ENCODE measurements at places on chromosomes 12 and 14.

DNA sequence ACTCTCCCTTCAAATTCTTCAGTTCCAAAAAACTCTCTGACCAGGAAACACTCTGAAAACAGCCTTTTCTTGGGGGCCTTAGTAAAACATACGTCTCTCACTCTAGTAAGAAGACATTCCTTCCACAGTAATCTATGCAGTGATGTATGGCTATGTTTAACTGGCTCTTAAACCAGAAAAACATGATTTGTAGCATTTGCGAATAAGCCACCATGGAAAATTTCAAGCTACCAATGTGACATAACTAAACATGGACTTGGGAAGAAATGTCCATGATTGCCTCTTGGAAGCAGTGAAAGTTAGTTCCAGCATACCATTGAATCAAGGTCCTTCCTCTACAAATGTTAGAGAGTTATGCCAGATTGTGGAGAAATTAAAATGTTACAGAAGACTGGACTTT lies 121.5 kb upstream of the ATF7IP start:
- DNase-seq: no peak

DNA sequence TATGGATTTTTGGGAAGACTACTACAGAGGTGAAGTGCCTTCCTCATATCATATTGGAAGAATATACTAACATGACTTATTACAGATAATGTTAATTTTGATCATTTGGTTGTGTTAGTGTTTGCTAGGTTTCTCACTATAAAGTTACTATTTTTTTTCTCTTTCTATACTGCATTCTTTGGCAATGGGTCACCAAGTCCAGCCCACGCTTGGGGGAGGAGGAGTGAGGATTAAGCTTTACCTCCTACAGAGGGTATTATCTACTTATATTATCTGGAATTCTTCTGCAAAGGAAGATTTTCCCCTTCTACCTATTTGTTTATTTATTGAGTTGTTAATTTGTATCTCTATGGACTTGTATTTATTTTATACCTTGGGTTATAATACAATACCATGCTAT lies 31.5 kb downstream of the SCN8A start:
- DNase-seq: no peak

- no peak for DNase-seq
Measured at GRCh38 chr14:24863968-24864684, 185.8 kb downstream of the STXBP6 start.

DNA sequence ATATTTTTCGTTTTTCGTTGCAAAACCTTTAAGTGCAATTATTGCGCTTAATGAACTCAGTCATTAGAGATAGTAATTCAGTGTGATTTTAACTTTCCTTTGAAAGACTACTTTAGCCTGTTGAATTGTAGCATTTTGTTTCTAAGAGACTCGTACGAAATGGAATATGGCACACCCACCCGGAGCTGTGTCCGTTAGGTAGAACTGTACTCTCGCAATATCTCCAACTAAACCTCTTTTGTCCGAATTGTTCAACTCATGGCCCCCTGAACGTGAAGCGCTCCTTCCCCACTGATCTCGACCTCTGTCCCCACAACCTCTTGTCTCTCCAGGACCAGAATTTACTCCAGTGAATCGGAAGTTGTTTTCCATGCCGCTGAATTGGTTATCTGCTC lies 800 bp downstream of the PCNX4 start:
- no peak for DNase-seq

DNA sequence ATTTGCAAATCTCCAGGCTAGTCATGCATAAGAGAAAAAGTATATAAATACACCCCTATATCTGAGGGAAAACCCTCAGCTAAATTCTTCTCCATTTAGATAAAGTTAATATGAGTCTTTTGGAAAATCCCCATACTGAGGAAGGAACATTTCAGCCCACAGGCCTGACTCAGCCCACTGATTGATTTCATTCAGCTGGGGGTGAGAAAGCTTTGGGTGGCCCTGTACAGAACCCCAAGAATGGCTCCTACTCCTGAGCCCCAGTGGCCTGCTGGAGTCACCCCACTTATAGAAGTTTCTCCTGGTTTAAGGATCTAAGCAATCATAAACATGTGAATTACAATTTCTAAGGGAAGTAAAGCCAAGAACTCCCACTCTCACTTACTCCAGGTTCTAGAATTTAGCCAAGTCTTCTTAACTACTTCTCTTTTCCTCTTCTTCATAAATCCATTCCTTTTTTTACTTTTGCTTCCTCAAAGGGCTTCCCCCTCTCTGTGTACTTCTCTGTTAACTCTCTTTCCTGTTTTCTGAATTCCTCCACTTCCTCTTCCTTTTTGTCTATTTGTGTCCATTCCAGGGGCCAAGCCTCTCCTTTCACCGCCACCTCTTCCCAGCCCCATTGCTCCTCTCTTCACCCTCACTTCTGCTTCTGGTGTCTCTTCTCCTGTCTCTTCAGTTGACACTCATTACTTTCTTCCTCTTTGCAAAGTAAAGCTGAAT lies 21.0 kb downstream of the RTN1 start:
- DNase-seq: no peak

GRCh38 chr12:49331380-49332222 lies 5.4 kb downstream of the C1QL4 start:
- DNase-seq: no peak

DNA sequence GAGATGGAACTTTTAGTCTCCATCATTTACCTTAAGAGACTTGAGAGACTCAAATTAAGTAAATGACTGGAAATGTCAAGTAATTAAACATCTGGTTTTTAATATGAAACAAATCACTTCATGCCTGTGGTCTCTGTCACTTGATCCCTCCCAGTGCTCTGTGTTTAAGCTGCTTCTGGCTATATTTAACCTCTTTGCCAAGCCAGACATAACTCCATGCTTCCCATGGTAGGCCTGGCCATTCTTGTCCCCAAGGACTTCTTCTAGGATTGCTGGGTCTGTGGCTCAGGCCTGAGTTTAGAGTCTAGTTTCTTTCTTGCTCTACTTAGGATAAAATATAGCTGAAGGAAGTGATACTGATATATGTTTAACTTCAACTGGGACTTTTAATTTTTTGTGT lies 1013.6 kb downstream of the FLRT2 start:
- DNase-seq: no peak

GRCh38 chr14:83697099-83697498 lies 1832.8 kb upstream of the FLRT2 start:
- DNase-seq: no peak

DNA sequence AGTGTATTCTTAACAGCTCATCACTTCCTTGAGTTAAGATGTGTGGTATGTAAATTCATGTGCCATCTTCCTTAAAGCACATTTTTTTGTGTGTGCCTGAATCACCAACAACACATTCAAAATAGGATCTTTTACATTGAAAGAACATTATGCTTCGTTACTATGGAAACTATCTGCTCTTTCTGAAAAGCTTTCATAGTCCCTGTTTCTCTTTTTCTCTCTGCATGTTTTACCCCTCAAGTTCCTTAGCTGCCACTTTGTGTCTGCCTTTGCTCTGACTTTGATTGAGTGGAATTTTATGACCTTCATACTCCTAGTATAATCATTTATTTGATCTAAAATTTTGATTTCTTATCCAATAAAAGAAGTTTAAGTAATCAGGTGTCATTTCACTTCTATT lies 880.3 kb upstream of the FOXG1 start:
- DNase-seq: no peak

- no peak for DNase-seq
Measured at GRCh38 chr12:121981456-121981855, 40.2 kb upstream of the BCL7A start.

GRCh38 chr12:32240831-32241230 lies 134.2 kb downstream of the BICD1 start:
- DNase-seq: no peak

GRCh38 chr12:15787778-15788177 lies 1.4 kb downstream of the EPS8 start:
- DNase-seq: no peak

DNA sequence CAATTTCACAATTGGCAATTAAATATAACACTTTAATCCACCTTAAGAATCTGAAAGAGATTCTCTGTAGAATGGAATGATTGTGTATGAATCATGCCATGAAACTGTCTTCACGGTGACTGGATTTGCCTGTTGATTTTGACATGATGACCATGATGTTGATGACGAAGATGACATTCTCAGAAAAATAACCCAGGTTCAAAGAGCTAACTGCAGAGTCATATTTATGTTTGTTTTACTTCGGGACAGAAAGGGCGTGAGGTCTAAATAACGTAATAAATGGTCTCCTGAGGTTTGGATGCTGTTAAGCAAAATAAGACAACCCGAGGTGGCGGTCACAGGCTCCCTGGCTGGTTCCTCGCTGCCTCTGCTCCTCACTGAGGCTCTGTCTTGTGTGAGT lies 532.0 kb downstream of the TMEM121 start:
- DNase-seq: no peak

- DNase-seq: no peak
Measured at GRCh38 chr14:104669697-104670096, 19.7 kb upstream of the INF2 start.

- no peak for DNase-seq
Measured at GRCh38 chr14:23861666-23862065, 91.9 kb upstream of the DHRS4 start.

DNA sequence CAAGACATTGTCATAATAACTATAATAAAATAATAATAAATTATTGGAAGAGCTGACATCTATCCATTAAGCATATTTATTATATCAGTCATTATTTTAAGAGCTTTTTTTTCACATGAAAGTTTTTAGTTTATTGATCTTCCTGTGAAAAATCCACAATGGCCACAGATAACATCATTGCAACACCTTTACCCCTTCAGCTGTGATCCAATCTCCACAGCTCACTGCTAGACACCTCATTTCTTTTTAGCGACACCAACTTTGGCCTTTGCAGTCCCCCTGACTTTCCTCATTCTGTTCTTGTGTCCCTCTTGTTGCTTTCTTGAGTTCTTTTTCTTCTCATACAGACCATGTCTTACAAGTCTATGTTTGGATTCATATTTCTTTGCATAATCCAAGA lies 67.4 kb downstream of the STON2 start:
- no peak for DNase-seq

DNA sequence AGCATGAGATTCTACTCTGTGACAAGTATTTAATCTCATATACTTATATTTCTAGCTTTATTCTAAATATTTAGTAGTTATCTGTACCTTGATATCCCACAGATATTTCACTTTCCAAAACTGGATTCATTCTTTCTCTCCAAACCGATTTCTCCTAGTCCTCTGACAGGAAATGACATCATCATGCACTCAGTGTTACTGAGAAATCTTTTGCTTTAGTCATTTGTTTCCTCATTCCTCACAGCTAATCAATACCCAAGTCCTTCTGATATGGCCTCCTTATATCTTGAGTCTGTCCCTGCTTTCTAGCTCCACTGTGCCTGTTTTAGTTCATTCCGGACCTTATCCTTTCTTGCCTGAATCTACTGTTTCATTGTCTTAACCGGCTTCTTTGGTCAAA lies 39.4 kb upstream of the E2F7 start:
- no peak for DNase-seq

GRCh38 chr12:88579161-88579517 lies 1.1 kb downstream of the KITLG start:
- DNase-seq: no peak

DNA sequence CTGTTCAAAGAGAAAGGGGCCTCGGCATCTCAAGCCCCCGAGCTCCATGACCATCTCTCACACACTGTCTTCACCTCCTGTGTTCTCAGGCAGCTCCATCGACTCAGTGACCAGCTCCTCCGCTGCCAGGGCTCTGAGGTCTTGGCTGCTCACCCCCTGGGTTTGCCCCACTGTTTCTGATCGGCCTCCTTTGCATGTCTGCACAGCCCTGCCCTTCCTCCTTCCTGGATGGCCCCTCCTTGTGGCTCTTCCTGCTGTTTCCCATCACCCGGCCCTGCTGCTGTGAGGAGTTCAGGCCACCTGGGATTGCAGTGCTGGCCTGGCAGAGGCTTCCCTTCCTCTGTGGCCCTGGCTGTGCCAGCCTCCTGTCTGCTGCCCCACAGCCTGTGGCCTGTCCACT lies 38.1 kb upstream of the PIWIL1 start:
- no peak for DNase-seq

DNA sequence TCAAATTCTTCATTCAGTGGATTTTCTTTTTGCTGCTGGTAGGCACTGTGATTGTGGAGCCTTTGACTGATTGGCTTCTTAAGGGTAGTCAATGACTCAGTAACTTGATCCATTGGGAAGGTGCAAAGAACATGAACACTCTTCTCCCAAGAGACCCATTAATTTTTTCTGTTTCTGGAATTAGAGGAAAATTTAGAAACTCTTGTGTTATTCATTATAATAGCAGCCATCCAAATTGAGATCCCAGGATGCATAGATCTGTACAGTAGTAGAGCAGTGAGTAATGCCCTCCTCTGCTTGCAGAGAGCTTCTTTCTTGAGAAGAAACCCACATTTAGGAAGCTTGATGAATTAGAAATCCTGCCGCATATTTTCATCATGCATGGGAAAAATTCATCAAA lies 63.9 kb downstream of the MYRFL start:
- DNase-seq: no peak

GRCh38 chr14:75402867-75403413 lies 24.9 kb upstream of the JDP2 start:
- DNase-seq: no peak

DNA sequence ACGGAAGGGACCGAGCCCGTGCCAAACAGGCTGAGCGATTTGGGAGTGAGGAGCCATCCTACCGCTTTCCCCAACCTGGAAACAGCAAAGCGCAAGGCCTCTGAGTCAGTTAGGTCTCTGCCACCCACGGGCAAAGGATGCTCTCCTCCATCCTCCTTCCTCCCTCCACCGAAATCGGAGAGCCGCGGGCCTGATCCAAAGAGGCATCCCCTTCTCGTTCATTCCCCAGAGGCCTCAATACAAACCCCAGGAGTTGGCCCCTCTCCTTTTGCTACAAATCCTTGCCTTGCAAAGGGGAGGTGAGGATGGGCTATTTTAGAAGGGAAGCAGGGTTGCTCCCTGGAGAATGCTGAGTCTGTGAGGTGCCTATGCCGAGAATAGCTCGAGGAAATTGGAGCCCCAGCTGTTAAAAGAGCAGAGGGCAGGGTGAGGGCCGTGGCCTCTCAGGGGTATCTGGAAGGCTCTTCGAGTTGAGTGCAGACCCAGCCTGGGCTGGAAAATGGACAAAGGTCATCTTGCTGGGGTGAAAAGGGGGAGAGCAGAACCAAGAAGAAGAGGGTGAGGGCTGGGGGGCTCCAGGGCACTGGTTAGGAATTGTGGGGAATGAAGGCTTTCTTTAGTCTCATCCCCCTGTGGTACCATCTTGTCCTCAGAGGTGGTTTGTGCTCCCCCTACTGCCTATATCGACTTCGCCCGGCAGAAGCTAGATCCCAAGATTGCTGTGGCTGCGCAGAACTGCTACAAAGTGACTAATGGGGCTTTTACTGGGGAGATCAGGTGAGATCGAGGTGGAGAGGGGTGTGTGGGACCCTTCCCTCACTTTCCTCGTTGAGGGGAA lies 1.1 kb downstream of the TPI1 start:
- DNase-seq: no peak

- no peak for DNase-seq
Measured at GRCh38 chr14:64566651-64567122, 16.9 kb downstream of the PPP1R36 start.

GRCh38 chr12:113222730-113223531 lies 1.7 kb downstream of the TPCN1 start:
- DNase-seq: no peak

- no peak for DNase-seq
Measured at GRCh38 chr14:49545716-49546115, 40.5 kb downstream of the RPS29 start.

All from CMK (cell line).